DMS 273 treated with DMSO at 0.1 percent for 48 hours (cell line): ENCODE measurements at places on chromosomes 12 and 14.

GRCh38 chr12:124278389-124279101 is 16.3 kb upstream of the RFLNA start:
- no peak for DNase-seq

GRCh38 chr14:20493634-20494033 is 11.7 kb upstream of the RNASE10 start:
- DNase-seq, result no peak

GRCh38 chr14:89485264-89485663 is 68.2 kb upstream of the FOXN3 start:
- no peak for DNase-seq

DNA sequence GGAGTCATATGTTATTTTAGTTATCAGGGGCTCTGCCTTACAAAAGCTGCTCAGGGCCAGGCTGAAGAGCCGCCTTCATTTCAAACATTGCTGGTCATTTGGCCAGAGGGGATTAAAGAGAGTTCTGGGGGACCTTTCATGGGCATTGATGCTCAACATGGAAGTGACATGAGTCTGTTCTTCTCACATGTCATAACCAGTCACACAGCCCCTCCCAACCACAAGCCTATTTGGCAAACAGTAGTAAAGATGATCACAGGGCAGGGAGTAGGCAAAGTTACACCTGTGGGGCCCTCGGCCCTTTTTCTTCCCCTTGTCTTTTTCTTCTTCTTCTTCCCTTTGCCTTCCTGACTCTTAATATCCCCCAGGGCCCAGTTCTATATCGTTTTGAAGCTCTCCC is 33.3 kb downstream of the CFAP54 start:
- DNase-seq, result no peak

GRCh38 chr12:48198672-48198971 is 4.5 kb downstream of the OR10AD1 start:
- no peak for DNase-seq

DNA sequence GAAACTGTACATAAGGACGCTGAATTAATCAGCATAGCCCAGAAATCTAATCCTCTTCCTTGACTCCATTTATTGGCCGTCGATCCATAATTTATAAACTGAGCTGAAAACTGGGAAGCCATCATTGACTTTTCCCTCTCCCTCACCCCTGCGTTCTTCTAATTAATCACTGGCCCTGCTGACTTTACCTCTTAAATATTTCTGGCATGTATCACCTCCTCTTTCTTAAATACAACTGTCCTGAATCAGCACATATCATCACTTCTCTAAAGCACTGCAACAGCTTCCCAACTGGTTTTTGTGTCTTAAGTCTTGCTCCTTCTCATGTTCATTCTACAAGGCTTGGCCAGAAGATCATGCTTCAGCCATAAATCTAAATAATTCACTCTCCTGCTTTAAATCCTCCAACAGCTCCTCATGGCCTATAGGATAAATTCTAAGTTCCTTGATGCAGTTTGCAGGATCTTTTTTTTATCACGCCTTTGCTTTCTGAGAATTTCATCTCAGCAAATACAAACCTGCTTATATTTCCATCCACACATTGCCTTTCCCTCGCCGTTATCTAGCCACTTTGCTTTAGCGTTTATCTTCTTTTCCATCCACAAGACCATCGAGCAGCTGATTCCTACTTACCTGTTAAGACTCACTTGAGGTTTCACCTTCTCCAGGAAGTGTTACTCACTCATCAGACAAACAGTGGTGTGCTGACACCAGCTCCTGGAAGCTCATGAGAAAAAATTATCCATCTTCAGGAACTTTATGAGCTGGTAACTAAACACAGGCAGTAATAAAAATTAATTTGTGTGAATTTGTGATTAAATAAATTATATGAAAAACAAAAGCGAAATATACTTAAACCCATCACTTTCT is 295.6 kb upstream of the FLRT2 start:
- no peak for DNase-seq

GRCh38 chr12:38152816-38153736 is 163.5 kb upstream of the ALG10B start:
- no peak for DNase-seq

DNA sequence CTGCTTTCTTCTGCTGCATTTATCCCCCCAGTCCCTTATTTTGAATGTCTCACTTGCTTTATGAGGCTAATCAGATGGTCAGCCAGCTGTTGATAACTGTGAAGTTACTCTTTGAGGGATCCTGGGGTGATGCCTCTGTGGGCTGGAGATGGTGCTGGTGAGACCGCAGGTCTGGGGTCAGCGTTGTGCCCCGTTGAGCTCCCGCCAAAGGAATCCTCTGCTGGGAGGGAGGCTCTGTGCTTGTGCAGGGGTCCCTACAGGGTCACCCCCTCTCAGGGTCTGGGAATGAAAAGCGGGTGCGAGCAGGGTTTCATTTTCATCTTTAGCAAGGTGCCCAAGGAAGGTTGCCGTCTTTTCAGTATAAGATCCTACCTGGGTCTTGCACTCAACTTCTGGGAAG is 161.2 kb upstream of the RTL1 start:
- DNase-seq, result no peak

DNA sequence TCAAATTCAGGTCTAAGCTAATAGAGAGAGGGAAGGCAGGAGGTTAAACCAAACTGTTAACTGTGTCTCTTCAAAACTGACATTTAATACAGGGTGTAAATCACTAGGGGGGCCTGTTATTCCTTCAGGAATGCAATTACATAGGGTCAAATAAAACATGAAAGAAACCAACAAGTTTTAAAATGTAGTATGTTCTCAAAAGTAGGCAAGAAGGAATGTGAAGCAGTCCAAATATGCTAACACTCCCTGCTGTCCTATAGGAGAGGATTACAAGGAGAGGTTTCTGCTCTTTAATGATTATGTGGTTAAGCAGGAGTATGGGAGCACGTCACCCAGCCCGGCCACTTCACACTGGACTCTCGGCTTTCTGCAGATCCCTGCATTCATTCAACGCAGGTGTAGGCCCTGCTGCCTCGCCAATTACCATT is 42.5 kb upstream of the BMP4 start:
- DNase-seq, result no peak

- DNase-seq, result no peak
Observed at GRCh38 chr12:79482323-79482722, 208.4 kb downstream of the PAWR start.
